ENCODE measurements at places on chromosomes 6 and 20.
A peak's percentile ranks its signal among the peaks of the same experiment; 100 is the strongest.

- no peaks in the 10 kb centered on the region for H3K27me3 ChIP-seq
- H3K4me3 ChIP-seq: no peak overlapping the region
- no peaks in the 10 kb centered on the region for H3K36me3 ChIP-seq
- H3K4me1 ChIP-seq: peaks cover 4% of the 10 kb centered on the region
Observed at GRCh38 chr6:24078200-24078599, 47.8 kb upstream of the NRSN1 start.

DNA sequence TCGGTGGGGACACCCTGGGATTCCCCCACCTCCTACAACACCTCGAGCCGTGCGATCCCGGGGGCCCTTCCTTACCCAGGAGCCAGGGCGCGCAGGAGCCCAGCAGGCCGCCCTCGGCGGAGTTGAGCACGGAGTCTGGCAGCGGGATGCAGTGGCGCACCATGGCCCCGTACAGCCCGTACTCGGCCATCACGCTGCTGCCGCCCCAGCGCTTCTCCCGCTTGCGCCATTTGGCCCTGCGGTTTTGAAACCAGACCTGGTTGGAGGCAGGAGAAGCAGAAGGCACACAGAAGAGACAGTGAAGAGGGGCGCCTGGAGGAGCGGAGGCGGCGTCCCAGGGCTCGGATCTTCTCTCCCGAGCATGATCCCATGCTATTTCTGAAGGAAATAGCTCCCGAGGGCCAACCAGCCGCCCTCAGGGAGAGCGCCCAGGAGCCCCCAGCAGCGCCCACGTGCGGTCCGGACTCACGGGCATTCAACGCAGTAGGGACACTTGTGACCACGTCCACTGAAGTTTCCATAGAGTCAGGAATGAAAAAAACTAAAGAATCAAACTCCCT lies 4.3 kb downstream of the VSX1 start:
- H3K4me3 ChIP-seq: no peak overlapping the region
- H3K27ac ChIP-seq: no peak overlapping the region
- no peaks in the 10 kb centered on the region for H3K4me1 ChIP-seq
- peaks cover 99% of the 10 kb centered on the region for H3K27me3 ChIP-seq
- DNase-seq: no peak

DNA sequence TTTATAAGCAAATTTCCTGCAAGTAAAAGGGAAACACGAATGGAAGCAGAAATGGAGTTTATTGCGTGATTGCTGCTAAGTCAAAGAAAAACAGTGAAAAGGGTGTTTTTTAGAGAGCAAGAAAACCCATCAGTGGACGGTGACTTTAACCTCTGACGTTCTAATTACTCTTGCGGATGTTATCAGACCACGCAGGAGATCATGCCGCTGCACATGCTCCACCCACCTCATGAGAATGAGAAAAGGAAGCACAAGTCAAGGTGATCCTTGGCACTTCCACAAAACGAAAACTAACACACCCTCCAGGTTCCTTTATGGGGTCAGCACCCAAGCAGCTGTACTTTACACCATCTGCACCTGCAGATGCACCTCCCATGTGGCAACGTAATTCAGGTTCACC lies 45.0 kb downstream of the LYRM4 start:
- no peaks in the 10 kb centered on the region for H3K36me3 ChIP-seq
- no peaks in the 10 kb centered on the region for H3K27me3 ChIP-seq
- DNase-seq: no peak
- no peak overlapping the region for H3K4me3 ChIP-seq
- peak overlapping the region; percentile 37 for H3K27ac ChIP-seq

GRCh38 chr20:61600016-61600415 lies 348.0 kb downstream of the CDH4 start:
- H3K4me1 ChIP-seq: no peaks in the 10 kb centered on the region
- no peak overlapping the region for H3K27ac ChIP-seq
- no peaks in the 10 kb centered on the region for H3K27me3 ChIP-seq
- DNase-seq: no peak
- no peaks in the 10 kb centered on the region for H3K36me3 ChIP-seq
- no peak overlapping the region for H3K4me3 ChIP-seq

- no peaks in the 10 kb centered on the region for H3K27me3 ChIP-seq
- H3K36me3 ChIP-seq: no peaks in the 10 kb centered on the region
- H3K27ac ChIP-seq: no peak overlapping the region
- no peak overlapping the region for H3K4me3 ChIP-seq
- no peak for DNase-seq
Observed at GRCh38 chr20:4401601-4402000, 320.1 kb upstream of the PRND start.

GRCh38 chr6:31227143-31227542 lies 44.7 kb downstream of the HLA-C start:
- H3K27ac ChIP-seq: no peak overlapping the region
- DNase-seq: no peak

- peaks cover 94% of the 10 kb centered on the region for H3K27me3 ChIP-seq
- H3K4me1 ChIP-seq: peaks cover 5% of the 10 kb centered on the region
- H3K4me3 ChIP-seq: no peak within 1 kb of the TSS
Observed at GRCh38 chr20:62219992-62220665, at the start of gene HRH3. Gene HRH3, minus strand, starts transcription at chr20:62220278. Its CDS starts 308 bp downstream, at chr20:62219970.

DNA sequence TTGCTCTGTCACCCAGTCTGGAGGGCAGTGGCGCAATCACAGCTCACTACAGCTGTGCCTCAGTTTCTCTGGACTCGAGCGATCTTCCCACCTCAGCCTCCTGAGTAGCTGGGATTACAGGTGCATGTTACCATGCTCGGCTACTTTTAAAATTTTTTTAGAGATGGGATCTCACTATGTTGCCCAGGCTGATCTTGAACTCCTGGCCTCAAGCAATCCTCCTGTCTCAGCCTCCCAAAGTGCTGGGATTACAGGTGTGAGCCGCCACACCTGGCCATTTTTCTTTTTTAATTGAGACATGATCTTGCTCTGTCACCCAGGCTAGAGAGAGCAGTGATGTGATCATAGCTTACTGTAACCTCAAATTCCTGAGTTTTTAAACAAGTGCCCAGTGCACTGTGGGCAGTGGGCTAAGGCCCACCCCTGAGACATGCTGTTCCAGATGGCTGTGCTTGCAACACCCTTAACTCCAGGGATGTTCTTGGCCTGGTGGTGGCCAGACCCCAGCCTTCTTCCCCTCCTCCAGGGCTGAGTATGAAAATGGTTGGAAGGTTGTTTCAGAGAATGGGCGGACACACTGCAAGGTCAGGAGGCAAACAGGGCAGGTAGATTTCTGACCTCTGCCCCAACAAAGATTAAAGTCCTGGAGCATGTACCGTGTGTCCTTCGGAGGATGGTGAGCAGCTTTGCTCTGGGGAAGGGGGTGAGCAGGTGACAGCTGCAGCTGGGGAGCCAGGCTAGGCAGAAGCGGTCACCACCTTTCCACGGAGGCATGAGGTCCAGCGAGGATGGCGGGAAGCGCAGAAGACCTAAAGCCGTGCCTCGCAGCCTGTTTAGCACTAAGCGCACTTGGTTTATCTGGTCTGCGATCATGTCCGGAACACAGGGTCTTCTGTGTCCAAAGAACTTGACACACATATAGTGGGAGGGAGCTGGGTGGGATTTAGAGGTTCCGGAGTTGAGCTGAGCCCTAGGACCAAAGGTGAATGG lies 1.4 kb upstream of the FAM83C start:
- H3K27ac ChIP-seq: no peak overlapping the region
- H3K4me1 ChIP-seq: no peaks in the 10 kb centered on the region
- no peaks in the 10 kb centered on the region for H3K36me3 ChIP-seq
- no peak for DNase-seq
- H3K4me3 ChIP-seq: no peak overlapping the region
- no peaks in the 10 kb centered on the region for H3K27me3 ChIP-seq

DNA sequence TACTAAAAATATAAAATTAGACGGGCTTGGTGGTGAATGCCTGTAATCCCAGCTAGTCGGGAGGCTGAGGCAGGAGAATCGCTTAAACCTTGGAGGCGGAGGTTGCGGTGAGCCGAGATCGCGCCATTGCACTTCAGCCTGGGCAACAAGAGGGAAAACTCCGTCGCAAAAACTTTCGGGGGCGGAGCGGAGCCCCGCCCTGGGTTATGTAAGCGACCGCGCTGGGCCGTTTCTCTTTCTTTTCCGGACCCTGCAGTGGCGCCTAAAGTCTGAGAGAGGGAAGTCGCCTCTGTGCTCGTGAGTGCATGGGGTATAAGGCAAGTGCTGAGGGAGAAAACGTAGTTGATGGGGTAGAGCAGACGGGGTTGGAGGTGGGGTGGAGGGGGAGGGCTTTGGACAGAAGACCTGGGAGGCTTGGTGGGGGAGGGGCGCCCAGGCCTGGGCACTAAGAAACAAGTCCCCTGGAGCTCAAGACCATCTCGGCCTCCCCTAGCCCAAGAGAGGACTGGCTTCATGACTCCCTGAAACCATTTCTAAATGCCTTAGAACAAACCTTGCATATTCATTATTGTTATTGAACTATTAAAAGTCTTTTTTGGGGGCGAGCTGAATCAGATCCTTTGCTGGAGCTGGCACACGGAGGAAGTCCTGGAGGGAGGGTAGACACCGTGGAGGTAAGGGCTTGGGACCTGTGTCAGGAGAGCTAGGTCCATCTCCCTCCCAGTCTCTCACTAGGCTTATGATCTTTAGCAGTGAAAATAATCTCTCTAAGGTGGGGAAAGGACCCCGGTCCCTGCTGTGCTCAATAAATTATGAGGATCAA lies 2.7 kb upstream of the MICA start:
- H3K4me3 ChIP-seq: peak overlapping the region; percentile 76
- H3K36me3 ChIP-seq: no peaks in the 10 kb centered on the region
- peaks cover 22% of the 10 kb centered on the region for H3K4me1 ChIP-seq
- DNase-seq: peak; percentile 82
- H3K27ac ChIP-seq: peak overlapping the region; percentile 86

GRCh38 chr6:91895599-91896285 lies 1308.9 kb upstream of the MAP3K7 start:
- no peaks in the 10 kb centered on the region for H3K36me3 ChIP-seq
- H3K27me3 ChIP-seq: no peaks in the 10 kb centered on the region
- H3K4me1 ChIP-seq: no peaks in the 10 kb centered on the region
- no peak overlapping the region for H3K27ac ChIP-seq

DNA sequence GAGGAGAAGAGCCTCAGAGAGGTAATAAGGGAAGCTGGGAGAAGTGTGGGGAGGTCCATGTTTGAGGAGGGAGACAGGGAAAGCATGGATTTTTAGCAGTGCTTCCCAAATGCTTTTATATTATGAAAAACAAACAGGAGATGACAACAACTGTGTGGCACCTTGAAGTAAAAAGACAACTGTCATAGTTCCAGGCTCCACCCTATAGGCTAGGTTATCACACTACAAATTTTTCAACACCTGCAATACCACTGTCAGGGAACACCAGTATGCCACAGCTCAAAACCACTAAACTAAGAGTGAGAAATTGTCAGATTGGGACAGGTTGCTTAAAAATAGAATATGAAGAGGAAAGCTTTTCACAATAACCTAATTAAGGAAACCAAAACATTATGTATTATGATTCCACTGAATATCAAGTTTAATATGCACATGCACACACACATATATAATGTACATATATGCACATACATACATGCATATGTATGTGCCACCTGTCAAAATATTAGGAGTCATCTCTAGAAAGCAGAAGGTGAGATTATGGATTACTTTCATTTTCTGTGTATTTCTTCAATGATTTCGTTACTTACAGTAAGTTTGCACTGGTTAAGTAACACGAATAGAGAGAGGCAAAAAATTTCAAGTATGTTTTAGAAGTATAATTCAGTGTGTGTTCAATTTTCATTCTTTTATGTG lies 261.2 kb downstream of the PTPRK start:
- no peak for DNase-seq
- H3K27me3 ChIP-seq: no peaks in the 10 kb centered on the region
- no peaks in the 10 kb centered on the region for H3K36me3 ChIP-seq
- H3K4me3 ChIP-seq: no peak overlapping the region
- H3K4me1 ChIP-seq: no peaks in the 10 kb centered on the region
- no peak overlapping the region for H3K27ac ChIP-seq

DNA sequence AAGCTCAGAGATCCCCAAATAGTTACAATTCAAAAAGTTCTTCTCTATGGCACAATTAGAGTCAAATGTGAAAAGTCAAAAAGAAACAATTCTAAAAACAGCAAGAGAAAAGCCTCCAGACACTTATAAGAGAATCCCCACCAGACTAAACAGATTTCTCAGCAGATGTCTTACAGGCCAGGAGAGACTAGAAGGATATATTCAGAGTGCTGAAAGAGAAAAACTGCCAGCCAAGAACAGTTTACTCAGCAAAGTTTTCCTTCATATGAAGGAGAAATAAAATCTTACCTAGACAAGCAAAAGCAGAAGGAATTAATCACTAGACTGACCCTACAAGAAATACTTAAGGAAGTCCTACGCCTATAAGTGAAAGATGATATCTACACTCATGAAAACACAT lies 176.1 kb upstream of the OPRM1 start:
- no peak for DNase-seq
- no peak overlapping the region for H3K4me3 ChIP-seq
- no peaks in the 10 kb centered on the region for H3K27me3 ChIP-seq
- H3K36me3 ChIP-seq: no peaks in the 10 kb centered on the region

All from A673 (cell line).